CD8-positive, alpha-beta T cell (primary cell): ENCODE measurements at places on chromosomes 1 and 21.
A peak's percentile ranks its signal among the peaks of the same experiment; 100 is the strongest.

DNA sequence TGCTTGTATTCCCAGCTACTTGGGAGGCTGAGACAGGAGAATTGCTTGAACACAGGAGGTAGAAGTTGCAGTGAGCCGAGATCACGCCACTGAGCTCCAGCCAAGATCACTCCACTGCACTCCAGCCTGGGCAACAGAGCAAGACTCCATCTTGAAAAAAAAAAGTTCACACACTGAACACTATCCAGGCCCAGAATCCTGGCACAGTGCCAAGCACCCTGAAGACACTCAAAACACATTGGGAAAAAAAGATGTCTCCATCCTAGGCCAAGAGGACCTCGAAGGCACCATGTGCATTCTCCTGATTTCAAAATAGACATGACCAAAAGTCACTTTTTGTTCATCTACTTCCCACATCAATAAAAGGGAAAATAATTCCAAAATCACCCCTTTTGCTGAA is 38.7 kb downstream of the SLC9A1 start:
- no peak for DNase-seq

DNA sequence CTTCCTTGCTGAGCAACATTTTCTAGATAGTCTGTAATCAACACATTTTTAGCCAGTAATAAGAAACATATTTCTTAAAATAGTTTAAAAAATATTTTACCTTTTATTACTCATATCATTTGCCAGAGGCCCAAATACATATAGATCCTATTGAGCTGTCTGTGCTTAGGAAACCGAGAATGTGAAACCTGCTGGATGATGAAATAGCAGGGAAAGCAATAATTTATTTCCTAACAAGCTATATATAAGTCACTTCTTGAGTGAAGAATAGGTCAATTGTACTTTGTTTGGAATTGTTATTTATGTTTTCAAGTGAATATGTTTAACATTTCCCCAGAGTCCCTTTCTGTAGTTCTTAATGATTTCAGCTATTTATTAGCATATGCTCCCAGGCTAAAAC is 339.9 kb upstream of the TMPRSS15 start:
- no peak for DNase-seq

GRCh38 chr1:43538143-43538487 is 7.4 kb downstream of the PTPRF start:
- DNase-seq, result no peak

DNA sequence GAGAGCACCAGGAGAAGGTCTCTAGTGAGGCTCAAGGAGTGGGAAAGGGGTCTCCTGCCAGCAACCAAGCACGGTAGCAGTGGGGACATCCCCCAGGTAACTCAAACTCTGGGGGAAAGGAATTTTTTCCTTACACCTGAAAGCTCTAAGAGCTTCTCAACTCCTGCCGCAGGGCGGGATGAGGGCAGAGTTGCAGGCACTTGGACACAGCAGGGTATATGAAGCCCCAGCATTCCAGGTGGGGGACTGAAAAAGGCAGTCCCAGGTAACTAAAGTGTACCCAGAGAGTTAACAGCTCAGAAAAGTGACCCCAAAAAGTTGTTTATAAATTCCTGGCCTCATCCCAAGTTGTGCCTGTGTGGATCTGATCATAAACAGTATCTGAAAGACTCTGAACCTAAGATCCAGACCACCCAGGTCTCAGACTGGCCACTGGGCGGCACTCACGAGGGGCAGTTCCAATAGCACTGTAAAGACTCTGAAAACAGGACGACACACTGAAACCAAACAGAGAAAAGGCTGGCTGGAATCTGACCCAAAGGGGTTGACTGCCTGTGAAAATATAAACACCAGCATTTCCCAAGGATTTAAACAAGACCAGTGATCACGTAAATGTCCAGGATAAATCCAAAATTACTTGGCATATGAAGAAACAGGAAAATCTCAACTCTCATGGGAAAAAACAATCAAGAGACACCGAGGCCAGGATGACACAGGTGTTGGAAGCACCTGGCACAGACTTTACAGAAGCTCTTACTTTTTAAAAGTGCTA is 47.5 kb downstream of the HSF2BP start:
- peak; percentile 21 for DNase-seq

DNA sequence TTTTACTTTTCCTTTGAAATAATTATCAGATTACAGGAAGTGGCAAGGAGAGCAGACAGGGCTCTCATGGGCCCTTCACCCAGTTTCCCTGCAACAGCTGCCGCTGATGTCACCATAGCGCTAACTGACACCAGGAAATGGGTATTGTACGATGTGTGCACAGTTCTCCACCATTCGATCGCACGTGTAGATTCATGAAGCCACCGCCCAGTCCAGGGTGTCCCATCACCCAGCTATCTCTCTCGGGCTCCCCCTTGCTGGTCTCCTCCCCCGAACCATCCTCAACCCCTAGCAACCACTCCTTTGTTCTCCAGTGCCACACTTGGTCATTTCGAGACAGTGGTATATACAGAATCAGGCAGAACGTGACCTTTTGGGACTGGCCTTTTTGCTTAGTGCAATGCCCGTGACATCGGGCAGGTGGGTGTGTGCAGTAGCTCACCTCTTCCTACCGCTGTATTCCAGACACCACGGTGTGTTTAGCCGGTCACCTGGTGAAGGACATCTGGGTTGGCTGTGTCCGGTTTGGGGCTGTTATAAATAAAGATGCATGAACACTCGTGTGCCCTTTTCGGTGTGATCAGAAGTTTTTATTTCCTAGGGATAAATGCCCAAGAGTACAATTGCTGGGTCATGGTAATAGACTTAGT is 118.4 kb downstream of the CRYAA start:
- DNase-seq, result no peak

DNA sequence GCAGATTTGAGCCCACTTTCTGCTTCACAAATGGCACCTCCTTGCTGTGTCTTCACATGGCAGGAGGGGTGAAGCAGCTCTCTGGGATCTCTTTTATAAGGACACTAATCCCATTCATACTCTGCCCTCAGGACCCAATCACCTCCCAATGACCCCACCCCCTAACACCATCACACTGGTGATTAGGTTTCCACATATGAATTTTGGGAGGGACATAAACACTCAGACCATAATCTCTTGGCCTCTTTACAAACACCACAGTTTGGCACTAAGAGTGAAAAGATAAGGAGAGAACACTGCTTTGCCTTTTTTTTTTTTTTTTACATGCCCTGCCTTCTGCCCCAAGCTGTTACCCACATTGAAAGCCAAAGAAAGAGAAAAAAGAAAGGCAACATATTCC is 166.2 kb upstream of the NFIA start:
- no peak for DNase-seq

- DNase-seq, result no peak
Measured at GRCh38 chr1:87017998-87018672, 103.7 kb downstream of the HS2ST1 start.

DNA sequence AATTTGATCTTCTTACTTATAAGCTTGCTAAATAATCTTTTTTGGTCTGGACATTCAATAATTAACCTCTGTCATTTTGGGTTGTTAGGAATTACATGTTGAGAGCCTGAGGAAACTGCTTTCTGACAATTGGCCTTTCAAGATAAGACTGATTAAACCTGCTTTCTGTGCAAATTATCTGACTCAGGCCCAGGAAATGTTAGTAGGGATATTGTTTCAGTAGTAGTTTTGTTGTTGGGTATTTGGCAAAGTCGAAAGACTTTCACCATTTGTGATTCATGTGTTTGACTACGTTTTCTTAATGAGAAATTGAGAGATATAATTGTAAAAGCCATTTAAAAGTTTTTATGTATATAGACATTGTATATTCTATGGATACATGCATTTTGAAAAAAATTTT is 81.1 kb upstream of the GPR88 start:
- no peak for DNase-seq
